ENCODE measurements at places on chromosomes 5 and 9. TPM values are rescaled to one million over a fixed set of nuclear protein-coding genes. Genes with fewer than 3 reads are reported as not detected.
A peak's percentile ranks its signal among the peaks of the same experiment; 100 is the strongest.

The MYOZ3 gene
- 0.64 TPM for total RNA-seq

The FOXD1 gene
- 2.8 TPM for total RNA-seq

GRCh38 chr5:58458743-58459145 lies 1.1 kb downstream of the PLK2 start:
- no peak for DNase-seq

The IQGAP2 gene
- total RNA-seq = 1.4 TPM

DNA sequence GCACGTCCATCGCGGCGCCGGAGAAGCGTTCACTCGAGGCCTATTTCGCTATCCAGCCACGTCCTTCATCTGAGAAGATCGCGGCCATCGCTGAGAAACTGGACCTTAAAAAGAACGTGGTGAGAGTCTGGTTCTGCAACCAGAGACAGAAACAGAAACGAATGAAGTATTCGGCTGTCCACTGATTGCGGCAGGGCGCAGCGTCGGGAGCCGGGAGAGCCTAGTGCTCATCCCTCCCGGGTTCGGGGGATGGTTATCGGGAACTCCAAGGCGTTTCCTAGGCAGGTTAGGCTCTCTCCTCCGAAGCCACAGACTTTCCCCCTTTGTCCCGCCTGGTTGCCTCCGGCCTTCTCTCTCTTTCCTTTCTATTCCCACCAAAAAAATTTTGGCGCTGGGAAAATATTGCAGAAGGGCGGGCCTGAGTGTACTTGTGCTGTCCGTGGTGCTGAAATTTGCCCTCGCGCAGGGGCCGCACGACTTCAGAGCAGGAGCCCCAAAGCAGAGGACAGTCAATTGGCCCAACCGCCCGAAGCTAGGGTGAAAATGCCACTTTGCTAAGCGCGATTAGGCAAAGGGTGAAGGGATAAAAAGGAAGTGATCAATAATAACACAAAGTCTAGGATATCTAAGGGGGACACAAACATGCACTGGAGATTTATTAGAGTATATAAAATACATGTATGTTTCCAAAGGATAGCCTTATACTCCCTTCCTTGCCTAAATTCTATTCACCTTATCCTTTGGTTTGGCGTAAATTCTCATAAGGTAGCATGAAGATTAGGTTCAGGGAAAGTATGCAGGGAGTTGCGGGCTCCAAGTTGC lies 1.8 kb downstream of the POU4F3 start:
- no peak for DNase-seq

DNA sequence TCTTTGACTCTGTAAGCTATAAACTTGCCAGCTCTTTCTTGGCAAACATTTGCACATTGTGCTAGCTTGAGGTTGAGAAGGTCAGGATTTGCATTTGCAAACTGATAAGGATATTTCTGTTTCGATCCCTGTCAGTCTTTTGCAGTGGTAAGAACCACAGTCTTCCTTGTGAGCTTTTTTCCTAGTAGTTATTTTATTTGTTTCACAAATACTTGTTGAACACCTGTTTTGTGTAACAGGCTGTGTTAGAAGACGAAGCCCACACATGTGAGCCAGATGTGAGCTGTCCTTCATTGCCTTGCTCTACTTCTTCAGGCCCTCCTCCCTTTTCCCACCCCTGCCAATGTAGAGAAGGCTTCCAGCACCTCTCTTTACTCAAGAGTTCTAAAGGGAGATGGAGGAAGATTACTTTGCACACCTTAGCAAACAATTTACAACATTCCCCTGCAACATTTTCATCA lies 327.0 kb upstream of the KLF4 start:
- no peak for DNase-seq

GRCh38 chr5:87400305-87400899 lies 12.3 kb downstream of the CCNH start:
- no peak for DNase-seq

The SLC6A7 gene
- total RNA-seq = not detected

The PTGR1 gene
- 23.4 TPM for total RNA-seq

GRCh38 chr5:671459-672328 lies 21.5 kb downstream of the TPPP start:
- DNase-seq = peak; percentile 83

The SLC46A2 gene
- total RNA-seq = not detected

The PIP5KL1 gene
- total RNA-seq = 11.9 TPM

- DNase-seq = no peak
These were observed 105.6 kb downstream of the VCAN start for GRCh38 chr5:83577036-83577636.

The SPOUT1 gene
- 22.3 TPM for total RNA-seq

The SLIT3 gene
- 11.5 TPM for total RNA-seq

- DNase-seq = no peak
These were observed 938 bp downstream of the LPAR1 start for GRCh38 chr9:111037356-111037707.

DNA sequence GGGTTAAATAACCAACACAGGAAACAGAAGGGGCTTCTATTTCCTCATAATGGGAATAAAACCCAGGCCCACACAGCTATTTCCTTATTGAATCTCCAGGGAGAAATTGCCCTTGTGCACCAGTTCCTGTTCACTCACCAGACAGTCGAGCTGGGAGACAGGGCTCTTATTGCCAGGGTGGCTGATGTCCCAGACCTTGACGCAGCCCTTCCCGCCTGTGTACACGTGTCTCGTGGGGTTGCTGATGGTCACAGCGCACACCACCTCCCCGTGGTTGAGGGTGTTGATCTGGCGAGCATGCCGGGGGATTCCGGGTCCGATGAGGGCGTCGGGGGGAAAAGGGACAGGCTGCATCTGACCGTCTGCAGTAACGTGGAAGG lies 96.5 kb downstream of the TLE1 start:
- peak; percentile 41 for DNase-seq

GRCh38 chr9:130963337-130963908 lies 24.4 kb upstream of the FIBCD1 start:
- DNase-seq = no peak

- no peak for DNase-seq
These were observed 24.0 kb downstream of the HSD17B4 start for GRCh38 chr5:119476341-119476740.

The FAM151B gene
- 0.29 TPM for total RNA-seq

DNA sequence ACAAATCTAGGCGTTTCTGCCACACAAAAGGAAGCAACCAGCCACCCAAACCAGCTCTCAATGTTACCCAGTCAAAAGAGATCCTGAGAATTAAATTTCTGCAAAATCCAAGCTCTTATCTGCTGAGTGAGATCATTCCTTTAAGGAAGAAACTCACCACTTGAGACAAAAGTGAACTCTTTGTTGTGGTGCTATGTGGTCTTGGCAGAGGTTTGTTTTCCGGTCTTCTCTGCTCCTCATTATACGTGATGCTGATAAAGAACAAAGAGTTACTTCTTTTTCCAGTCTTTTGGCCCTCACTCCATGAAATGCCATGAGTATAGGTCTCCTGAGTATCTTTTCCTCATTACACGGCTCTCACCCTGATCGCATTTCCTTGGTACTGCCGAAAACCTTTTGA lies 82.1 kb downstream of the PRKACG start:
- DNase-seq = no peak

The PCDH1 gene
- 7.9 TPM for total RNA-seq

The SLC6A3 gene
- total RNA-seq = 22.4 TPM
